ENCODE measurements at places on chromosomes 1 and 21.

- DNase-seq = no peak
Measured at GRCh38 chr21:36892201-36892600, 74.3 kb downstream of the HLCS start.

DNA sequence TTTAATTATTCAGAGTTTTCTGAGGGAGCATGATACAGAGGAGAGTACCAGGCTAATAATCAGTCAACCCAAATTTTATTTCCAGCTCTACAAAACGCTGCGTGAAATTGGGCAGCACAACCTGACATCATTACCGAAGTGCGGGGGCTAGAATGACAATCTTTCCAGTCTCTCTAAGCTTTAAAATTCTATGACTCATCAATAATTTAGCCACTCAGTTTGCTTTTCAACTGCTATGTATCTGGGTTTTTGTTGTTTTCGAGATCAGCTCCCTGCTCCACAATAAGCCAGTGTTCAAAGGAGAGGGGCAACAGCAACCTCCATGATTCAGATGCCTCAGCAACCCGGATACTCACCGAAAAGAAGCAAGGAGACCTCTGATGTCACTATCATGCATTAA, 13.9 kb downstream of the SORT1 start:
- DNase-seq = no peak

- DNase-seq = peak; percentile 67
Measured at GRCh38 chr1:92909321-92909720, 51.9 kb downstream of the DIPK1A start.

GRCh38 chr1:111399792-111400610, 27.5 kb downstream of the OVGP1 start:
- peak; percentile 5 for DNase-seq

- peak; percentile 22 for DNase-seq
Measured at GRCh38 chr1:216847397-216848036, 124.3 kb upstream of the ESRRG start.

GRCh38 chr1:5410652-5411051, 581.6 kb downstream of the NPHP4 start:
- DNase-seq = no peak

DNA sequence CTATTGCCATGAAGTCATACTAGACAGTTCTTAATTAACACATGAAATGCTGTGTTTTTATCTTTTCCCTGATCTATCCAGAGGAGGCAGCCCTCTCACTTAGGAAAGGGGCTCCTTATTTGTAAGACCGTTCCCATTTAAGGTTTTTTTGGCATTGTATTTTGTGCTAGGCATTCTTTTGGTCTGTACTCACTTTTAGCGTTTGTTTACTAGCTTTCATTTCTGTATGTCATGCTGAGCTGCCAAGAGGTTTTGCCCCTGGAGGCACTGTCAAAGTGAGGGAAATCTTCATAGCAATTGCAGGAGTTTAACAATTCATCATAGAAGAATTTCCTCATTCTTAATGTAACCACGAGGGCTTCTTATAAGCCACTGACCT, 59.5 kb downstream of the MTR start:
- peak; percentile 32 for DNase-seq

GRCh38 chr1:153773096-153773921, 1.9 kb upstream of the SLC27A3 start:
- DNase-seq = no peak

DNA sequence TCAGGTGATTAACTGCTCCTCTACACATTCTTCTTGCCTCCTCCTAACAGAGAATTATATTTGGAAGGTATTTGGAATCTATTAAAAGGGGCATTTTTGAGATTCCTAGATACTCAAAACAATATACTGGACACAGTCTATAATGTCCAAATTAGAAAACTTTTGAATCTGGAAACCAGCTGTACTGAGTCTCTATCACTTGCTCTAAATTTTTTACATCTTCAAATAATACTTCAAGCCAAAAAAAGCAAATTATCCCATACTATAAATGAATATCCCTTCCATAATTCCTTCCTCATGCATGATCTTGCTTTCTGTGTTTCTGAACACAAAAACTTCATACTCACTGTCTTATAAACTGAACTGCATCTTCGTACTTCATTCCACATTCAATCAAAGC, 28.5 kb downstream of the PTP4A2 start:
- DNase-seq = no peak

GRCh38 chr1:37697737-37698136, 5.4 kb downstream of the CDCA8 start:
- DNase-seq = no peak

GRCh38 chr21:42039470-42039901, 29.3 kb upstream of the ZBTB21 start:
- DNase-seq = no peak

- no peak for DNase-seq
Measured at GRCh38 chr1:44467566-44467965, 62.5 kb downstream of the RNF220 start.

DNA sequence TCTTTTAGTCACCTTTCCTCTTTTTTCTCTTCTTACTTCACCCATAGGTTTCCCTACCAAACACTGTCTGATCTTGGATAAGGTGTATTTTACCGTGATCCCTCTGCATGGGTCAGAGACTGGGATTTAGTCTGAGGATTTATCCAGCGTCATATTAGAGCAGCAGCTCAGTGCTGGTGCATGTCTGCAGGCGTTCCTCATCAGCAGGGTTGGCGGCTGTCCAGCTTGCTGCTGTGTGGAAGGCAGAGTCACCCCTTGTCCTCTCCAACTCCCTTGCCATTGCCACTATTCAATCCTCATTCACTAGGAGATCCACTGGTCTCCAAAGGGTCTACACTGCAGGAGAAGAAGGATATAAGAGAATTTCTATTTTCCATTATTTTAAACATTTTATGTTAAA, 7.3 kb upstream of the FAM78B start:
- no peak for DNase-seq

Measured in non-pigmented ciliary epithelial cell (primary cell).